ENCODE measurements at places on chromosomes 1 and 21.

DNA sequence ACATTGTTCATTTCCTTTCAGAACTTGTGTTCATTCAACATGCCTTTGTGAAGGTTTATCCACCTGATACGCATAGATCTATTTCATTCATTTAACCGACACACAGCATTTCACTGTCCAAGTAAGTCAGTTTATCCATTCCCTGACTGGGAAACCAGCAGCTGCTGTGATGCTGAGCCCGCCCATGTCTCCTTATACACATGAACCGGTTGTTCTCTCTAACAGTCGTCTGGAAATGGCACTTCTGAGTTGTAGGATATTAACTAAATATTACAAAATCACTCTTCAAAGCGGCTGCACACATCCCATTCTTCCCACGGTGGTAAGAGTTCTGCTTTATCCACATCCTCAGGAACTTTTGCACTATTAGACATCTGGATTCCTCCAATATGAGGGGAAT, 71.1 kb downstream of the NPHP4 start:
- no peak for DNase-seq

DNA sequence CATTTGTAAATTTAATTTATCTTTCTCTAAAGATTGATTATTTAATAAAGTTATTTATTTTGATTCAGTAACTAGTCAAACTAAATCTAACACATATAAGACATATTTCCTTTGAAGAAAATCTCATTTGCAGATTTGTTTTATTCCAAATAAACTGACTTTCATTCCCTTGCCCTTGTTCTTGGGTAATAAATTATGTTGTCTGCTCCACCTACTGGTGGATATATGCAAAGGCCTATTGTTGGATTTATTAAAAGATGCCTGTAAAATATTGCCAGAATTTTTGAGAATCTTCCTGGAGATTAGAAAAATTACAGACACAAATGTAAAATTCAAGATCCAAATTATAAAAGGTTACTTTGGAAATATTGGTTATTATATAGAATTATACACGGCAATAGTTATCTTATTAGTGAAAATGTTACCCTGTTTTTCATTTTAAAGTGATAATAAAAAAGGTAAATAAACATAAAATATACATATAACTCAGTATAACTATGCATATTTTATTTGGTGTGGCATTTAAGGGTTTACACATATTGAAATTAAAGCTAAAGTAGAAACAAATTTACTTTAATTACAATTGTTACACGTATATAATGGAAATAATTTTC, 116.1 kb downstream of the SPATA17 start:
- peak; percentile 32 for DNase-seq

DNA sequence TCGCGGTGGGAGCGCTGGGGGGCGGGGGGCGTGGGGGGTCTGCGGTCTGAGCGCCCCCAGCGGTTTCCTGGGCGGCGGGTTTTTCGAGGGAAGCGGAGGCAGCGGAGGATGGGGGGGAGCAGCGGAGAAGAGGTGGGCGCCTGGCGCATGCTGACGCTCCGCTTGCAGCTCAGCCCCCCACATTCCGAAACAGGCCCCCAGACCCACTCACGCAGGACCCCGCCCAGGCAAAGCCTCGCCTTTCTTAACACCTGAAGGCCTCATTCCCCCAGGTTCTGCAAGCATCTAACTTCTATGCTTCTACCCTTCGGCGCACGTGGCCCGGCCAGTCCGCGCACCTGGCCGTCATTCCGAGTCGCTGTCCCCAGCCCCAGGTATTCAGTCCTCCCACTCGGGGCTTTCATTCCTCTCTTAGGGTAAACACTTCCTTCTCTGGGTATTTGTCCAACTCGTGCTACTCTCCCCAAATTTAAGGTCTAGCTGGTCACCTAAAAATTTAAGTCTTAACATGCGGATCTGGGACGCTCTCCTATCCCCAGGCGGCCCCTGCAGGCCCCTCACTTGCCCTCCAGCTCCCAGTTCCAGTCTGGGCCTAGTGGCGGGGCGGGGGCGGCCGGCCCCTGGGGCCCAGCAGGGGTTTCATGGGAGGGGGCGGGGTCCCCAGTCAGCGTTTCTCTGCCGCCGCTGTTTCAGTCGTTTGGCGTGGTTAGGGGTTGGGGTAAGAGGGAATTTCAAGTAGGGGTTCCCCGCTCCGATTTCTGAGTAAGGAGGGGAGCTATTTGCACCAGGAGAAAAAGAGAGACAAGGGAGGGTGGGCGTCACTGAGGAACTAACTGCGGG, 2.8 kb upstream of the ZBTB7B start:
- DNase-seq, result no peak

DNA sequence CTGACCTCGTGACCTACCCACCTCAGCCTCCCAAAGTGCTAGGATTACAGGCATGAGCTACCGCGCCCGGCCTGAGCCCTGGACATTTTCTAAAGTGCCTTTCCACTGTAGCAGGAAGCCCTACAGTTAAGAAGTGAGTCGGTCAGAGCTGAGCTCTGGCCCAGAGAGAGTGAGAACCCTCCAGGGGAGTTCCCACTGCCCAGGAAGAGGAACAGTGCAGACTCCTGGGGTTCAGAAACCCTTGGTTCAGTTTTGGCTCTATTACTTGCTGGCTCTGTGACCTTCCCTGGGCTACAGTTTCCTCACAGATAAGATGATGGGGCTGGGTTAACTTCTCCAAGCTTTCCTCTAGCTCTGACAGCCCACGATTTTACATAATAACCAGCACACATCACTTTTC, 20.9 kb downstream of the SLC9A1 start:
- no peak for DNase-seq

GRCh38 chr1:196115646-196116045, 492.6 kb downstream of the KCNT2 start:
- no peak for DNase-seq

- DNase-seq, result no peak
Measured at GRCh38 chr1:4689271-4689935, 35.0 kb downstream of the AJAP1 start.
